ENCODE measurements at places on chromosomes 7 and 10.

- no peak for DNase-seq
Observed at GRCh38 chr10:118332236-118332635, 9.9 kb downstream of the FAM204A start.

DNA sequence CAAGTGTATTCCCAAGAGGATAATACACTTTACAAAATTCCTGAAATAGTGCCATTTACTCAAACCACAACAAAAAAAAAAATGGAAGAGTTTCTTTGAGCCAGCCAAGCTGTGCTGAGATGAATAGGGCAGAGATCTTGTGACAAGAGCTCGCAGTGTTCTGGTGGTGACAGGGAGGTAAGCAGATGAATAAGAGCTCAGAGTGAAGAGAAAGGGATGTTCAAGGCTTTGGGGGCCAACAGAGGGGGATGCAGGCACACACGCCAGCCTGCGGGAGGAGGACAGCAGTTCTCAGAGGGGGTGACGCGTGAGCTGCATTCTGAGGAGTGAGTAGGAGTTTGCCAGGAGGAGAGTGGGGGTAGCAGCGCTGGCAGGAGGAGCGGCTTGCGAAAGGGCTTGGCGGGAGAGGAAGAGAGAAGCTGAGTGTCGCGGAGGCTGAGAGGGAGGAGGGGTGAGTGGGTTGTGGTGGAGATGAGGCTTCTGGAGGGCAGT lies 194.4 kb upstream of the IMMP2L start:
- no peak for DNase-seq

GRCh38 chr7:75689246-75690099 lies 49.3 kb downstream of the HIP1 start:
- DNase-seq: no peak

DNA sequence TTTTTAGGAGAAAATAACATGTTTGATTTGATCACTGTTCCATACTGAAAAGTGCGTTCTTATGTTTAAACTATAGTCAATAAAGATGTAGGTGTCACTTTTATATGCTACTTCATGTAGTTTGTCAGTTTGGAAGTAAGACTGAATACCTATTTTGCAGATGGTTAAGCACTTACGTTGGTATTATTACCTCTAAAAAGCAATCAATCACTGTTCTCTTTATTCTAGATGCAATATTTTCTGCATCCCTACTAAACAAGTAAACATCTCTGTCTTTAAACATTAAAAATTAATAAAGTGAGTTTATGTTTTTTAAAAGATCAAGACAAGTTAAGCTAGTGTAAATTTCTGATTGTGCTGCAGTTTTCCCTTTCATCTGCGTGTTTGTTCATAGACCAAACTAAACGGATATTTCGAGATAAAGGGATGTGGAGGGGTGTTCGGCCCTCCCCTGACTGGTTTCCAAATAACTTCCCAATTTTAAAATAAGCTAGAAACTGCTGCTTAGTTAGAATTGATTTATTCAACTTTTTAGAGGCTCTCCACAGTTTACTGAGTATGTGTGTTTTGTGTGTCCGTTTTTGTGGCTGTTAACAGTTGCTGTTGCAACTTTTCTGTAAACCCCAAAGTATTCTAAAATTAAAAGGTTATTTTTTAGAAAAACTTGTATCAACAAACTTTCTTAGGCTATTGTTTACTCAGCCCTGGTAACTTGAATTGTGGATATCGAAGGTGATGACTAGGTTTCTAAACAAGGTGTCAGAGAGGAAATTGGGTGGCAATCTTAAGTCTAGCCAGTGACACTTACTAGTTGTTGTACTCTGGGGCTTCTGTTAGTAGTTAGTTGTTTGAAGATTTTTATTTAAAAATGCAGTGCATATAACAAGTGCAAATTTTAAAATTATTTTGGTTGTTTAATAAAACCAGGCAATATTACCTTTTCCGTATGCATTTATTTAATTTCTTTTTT lies 974 bp downstream of the KIF11 start:
- DNase-seq: no peak

DNA sequence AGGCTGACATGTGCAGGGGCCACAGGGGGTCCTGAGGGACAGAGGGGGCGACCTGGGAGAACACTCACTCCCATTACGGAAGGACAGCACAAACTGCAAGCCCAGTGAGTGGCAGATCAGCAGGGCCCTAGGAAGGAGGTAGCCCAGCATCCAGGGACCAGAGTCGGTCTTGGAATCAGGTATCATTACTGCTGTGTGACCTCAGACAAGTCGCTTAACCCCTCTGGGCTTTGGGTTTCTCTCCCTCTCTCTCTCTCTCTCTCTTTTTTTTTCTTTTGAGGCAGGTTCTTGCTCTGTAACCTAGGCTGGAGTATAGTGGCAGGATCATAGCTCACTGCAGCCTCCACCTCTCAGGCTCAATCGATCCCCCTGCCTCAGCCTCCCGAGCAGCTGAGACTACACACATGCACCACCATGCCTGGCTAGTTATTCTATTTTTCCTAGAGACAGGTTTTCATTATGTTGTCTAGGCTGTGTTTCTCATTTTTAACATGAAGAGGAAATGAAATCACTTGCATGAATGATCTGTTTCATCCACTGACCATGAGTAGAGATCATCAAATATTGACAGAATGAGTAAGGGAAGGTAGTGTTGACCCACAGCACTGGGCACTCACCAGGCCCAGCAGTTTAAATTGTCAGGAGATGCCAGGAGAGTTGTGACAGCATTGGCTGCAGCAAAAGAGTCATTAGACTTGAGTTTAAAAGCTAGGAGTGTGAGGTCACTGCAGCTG lies 49.4 kb downstream of the BUB3 start:
- no peak for DNase-seq

DNA sequence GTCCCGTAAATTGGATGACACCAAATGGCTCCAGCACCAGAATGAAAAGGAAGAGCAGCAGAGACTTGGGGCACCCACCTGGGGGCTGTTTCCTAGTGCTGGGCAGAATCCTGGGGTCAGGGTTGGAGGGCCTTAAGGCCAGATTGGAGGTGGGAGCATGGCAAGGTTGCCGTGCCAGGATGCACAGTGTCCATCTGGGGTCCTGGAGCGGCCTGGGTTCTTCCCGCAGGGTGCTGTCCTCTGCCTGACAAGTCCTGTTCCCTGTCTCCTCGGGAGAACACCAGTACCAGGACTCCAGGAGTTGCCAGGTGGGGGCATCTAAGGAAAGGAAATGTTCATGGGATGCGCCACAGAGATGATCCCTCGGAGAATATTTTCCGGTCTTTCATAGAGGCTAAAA lies 42.8 kb downstream of the MGMT start:
- DNase-seq: no peak
